Epithelial cell of proximal tubule (primary cell): ENCODE measurements at places on chromosomes 7 and 10. TPM values are rescaled to one million over a fixed set of nuclear protein-coding genes. Genes with fewer than 3 reads are reported as not detected.
A peak's percentile ranks its signal among the peaks of the same experiment; 100 is the strongest.

DNA sequence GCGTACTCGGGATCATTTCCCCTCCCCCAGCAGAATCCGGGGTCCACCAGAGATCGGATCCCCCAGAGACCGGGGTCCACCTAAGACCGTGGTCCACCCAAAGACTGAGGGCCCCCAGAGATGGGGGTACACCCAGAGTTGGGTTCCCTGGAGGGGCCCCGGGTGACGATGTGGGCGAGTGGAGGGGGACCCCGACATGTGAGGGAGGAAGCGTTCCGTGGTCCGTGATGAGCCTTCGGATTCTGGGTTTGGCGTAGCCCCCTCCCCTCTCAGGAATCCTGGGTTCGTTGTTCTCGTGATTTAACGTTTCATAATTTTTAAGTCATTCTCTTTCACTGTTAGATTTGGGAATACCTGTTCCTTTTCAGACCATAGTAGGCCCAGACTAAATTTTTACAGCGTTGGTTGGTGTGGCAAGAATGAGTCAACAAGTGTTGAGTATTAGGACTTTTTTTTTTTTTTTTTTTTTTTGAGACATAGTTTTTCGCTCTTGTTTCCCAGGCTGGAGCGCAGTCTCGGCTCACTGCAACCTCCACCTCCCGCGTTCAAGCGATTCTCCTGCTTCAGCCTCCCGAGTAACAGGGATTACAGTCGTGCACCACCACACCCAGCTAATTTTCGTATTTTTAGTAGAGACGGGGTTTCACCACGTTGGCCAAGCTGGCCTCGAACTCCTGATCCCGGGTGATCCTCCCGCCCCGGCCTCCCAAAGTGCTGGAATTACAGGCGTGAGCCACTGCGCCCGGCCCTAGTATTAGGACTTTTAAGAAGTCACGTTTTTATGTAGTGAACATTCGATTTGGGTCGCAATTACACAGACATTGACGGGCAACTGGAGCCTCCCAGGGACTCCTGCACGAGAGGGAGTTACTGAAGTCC, 672 bp downstream of the GTPBP4 start:
- DNase-seq, result no peak

GRCh38 chr7:143385891-143386781, 5.0 kb downstream of the ZYX start:
- no peak for DNase-seq

- no peak for DNase-seq
Measured at GRCh38 chr7:151572136-151572535, 52.4 kb upstream of the RHEB start.

Gene FAM241B
- total RNA-seq, result 4.2 and 6.7 TPM in 2 replicates

Gene C10orf71
- not detected in 2 replicates for total RNA-seq

- DNase-seq, result no peak
Measured at GRCh38 chr7:138030679-138031351, 28.9 kb upstream of the CREB3L2 start.

DNA sequence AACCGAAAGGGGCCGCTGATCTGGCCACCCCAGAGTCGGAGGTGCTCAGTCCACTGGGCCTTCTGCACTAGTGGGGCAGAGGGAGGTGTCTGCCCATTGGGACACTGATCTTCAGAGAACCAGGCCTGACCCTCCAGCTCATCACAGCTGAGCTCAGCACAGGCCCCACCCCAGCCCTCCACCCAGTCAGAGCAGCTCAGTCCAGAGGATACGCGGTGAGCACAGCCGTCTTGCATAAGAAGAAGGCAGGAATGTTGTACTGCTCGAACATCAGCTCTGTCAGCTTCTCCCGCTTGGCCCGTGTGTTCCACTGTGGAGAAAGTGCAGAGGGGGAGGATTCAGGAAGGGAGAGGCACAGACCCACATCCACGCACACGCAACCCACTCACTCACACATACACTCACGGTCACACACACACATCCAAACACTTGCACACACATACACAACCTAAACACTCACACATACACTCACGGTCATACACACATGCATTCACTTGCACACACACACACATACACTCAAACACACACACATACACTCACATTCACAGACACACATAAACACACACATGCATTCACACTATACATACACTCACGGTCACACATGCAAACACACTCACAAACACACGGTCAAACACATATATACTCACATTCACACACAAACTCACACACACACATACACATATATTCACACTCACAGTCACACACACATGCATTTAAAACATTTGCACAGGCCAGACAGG, 6.3 kb downstream of the ACTL6B start:
- DNase-seq, result no peak

DNA sequence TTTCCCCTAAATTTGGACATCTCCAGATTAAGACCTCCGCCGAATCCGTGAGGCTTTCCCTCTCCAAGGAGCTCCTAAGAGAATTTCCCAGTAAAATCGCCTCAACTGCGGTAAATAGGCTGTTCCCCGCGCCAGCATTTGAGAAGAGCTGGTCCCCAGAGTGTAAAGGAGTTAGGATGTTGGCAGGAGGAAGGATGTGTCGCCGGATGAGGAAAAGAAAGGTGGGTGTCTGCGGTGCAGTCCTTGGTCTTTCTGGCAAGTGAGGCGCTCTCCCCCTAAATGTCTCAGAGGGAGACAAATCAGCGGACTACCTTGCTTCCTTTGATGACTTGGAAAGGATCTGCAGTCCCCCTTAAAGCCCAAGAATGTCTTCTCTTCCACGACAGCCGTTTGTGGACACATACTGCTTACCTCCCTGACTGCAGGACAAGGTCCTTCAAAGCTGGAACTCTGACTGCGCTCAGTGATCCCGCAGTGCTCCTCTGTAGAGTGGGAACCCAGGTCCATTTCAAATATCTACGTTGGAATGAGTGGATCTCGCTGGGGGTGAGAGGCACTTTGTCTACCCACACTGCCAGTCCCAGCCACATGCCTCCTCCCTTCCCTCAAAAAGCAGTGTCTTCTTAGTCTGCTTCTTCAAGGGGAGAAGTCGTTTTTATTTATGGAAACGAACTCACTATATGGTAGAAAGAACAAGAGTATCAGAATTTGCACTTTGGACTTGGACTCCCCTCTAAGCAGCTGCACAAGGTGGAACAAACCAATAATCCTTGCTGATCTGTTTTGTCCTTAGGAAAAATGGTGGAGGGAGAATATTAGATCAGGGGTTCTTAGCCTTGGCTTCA, 1.1 kb upstream of the DLG5 start:
- no peak for DNase-seq

- no peak for DNase-seq
Measured at GRCh38 chr7:8208816-8209215, 53.2 kb downstream of the ICA1 start.

DNA sequence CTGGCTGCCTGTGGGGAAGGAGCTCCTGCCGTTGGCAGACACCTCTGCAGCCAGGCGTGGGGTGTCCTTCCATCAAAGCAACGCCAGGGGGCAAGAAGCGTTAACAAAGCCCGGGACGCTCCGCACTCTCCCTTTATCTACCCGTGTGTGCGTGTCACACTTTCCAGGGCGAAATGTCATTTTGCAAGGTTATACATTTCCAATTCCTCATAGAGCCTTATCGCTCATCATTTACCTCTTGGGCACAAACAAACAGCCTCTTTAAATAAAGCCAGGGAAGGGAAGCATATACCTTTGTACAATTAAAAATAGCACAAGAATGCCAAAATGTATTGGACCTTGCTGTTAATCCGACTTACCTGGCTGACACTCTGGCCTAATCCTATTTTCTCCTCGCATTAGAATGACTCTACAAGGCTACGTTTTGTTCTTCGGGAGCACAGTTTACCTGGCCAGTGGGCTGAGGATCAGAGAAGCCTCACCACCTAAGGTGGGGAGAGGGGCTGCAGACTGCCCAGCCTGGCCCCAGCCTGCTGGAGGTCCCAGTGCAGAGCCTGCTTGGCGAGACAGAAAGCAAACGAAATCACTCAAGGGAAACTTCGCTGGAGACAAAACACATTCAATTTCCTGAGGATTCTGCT, 77.6 kb upstream of the EN2 start:
- no peak for DNase-seq

Gene PNLIPRP2
- total RNA-seq, result not detected in 2 replicates

- DNase-seq, result peak; percentile 25
Measured at GRCh38 chr10:112471878-112472487, 25.0 kb downstream of the VTI1A start.

DNA sequence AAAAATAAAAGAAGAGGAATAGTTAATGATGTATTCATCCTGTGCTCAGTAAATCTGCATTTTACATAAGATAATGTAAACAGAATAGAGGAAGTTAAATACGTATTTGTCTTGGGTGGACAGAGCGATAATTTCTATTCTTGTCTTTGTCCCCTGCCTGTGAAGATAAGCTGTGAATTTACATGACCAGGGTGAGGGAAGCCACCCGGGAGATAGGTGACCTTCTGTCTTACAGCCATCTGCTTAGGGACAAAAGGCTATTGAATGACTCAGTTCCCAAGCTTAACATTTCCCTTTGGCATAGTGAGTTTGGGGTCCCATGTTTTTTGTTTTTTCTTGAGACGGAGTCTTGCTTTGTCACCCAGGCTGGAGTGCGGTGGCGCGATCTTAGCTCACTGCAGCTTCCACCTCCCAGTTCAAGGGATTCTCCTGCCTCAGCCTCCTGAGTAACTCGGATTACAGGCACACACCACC, 88.7 kb upstream of the KCTD7 start:
- DNase-seq, result no peak

GRCh38 chr7:13982940-13983677, 6.4 kb downstream of the ETV1 start:
- DNase-seq, result no peak

- no peak for DNase-seq
Measured at GRCh38 chr7:25926891-25927625, 224.9 kb upstream of the NFE2L3 start.
